ENCODE measurements at places on chromosomes 4 and X. TPM values are rescaled to one million over a fixed set of nuclear protein-coding genes. Genes with fewer than 3 reads are reported as not detected.

GRCh38 chr4:39348371-39349315 lies 17.5 kb downstream of the RFC1 start:
- DNase-seq: no peak

ANXA10 gene
- not detected for total RNA-seq

- DNase-seq: no peak
These were observed 506.0 kb upstream of the FAM241A start for GRCh38 chr4:111639120-111639690.

GRCh38 chr4:73036123-73036522 lies 33.4 kb downstream of the COX18 start:
- no peak for DNase-seq

GRCh38 chrX:32877592-32877991 lies 333.8 kb downstream of the DMD start:
- DNase-seq: no peak

SLC4A4 gene
- total RNA-seq: 4.4 TPM

PAK3 gene
- total RNA-seq: 6.7 TPM

- peak; percentile 98 for DNase-seq
These were observed 124.0 kb downstream of the KIT start for GRCh38 chr4:54781756-54782155.

KIT gene
- 21.5 TPM for total RNA-seq

- DNase-seq: no peak
These were observed 81.1 kb upstream of the SLC4A4 start for GRCh38 chr4:71257761-71258160.

KIF4A gene
- 5.8 TPM for total RNA-seq

DUSP9 gene
- total RNA-seq: 0.10 TPM

DNA sequence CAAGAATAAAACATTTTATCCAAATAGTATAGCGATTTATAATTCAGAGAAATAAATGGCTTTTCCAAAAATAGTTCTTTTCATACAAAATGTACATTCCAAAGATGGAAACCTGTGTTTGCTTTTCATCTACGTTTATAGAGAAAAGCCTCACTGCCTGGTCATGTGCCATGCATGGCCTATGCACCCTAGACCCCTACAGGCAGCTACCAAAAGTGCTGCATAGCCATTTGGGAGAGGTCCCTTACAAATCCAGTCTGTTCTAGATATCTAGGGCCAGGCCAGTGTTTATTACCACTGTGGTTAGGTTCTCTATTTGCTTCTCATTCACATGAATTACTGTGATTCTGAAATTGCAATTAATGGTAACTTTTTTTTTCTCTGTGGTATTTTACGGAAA lies 17.2 kb downstream of the HMGB2 start:
- DNase-seq: no peak

DNA sequence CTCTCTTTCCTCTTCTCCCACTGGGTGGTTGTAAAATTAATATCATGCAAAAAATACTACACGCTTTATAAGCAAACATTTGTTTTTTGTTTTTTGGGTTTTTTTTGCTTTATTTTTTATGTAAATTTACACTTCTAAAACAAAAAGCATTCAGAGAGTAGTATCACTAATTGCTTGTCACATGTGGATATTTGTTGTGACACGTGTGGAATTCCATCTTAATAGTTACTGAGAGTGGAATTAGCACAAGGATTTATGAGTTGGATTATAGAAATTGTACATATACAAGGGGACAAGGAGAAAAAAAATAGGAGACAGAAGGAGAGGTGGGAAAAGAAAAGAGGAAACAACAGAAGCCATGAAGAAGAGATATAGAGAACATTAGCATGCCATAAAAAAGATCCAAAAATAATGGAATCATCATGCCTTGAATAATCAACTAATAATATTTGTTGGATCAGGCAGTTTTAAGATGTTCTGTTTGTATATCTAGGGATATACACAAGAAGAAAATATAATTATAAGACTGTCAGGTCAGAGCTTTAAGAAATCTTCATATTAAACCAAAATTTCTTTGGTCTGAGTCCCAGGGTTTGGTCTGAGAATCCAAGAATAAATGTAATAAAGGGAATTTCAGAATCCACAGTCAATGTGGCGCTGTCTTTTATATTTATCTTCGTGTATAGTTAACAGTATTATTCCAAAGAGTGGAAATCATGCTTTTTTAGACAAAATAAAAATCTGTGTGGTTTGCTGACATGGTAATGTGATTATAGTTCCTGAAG lies 98.5 kb upstream of the INTU start:
- no peak for DNase-seq

GRCh38 chr4:182297659-182298058 lies 54.5 kb downstream of the TENM3 start:
- DNase-seq: no peak

TBC1D14 gene
- total RNA-seq: 35.0 TPM

GRCh38 chrX:53383376-53384076 lies 38.9 kb downstream of the SMC1A start:
- no peak for DNase-seq

GRCh38 chrX:103608306-103608963 lies 672 bp downstream of the TCEAL3 start:
- no peak for DNase-seq

DNA sequence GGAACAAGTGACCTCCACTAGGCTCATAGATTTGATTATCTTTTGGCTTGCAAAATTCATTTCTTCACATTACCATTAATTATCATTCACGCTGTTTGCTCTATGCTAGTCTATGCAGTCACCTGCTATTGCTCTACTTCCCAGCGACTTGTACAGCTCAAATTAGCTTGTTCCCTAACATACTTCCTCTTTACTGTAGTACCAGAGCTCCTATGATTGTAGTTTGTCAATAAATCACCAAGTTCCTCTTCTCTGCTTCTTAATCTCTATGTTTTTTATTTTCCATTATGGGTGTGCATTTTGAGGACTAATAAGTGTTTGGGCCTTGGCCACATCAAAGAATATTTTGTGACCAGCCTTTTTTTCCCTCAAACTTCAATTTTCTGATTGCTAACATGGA lies 6.2 kb upstream of the GSPT2 start:
- no peak for DNase-seq

GNRHR gene
- total RNA-seq: not detected

DNA sequence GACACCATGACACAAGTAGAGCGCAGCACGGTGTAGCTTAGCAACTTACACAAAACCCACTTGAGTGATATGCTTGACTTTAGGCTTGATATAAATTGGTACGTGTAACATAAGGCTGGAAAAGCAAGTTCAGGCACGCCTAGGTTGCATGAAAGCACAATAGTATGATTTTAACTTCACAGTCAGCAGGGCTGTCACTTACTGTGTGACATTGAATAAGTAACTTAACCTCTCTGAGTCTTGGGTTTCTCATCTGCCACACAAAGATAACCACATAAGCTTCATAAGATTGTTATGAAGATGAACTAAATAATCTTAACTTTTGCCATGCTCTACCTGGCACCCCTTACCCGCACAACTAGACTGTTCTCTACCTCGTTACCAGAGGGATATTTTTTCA lies 9.5 kb downstream of the SRD5A3 start:
- no peak for DNase-seq

NOCT gene
- total RNA-seq: 13.5 TPM

CSN1S1 gene
- not detected for total RNA-seq

- DNase-seq: no peak
These were observed 414.1 kb downstream of the ADGRL3 start for GRCh38 chr4:61614231-61614630.

RAI2 gene
- 1.4 TPM for total RNA-seq

PLXNA3 gene
- 23.6 TPM for total RNA-seq
